ENCODE measurements at places on chromosomes 4 and X. TPM values are rescaled to one million over a fixed set of nuclear protein-coding genes. Genes with fewer than 3 reads are reported as not detected.

The STEEP1 gene
- 19.5 TPM for total RNA-seq

The ADAMTS3 gene
- total RNA-seq, result not detected

The ZMYM3 gene
- 21.6 TPM for total RNA-seq

The INTS6L gene
- 46.8 TPM for total RNA-seq

The C1QTNF7 gene
- total RNA-seq, result not detected

The TBC1D8B gene
- 0.58 TPM for total RNA-seq

The GAB1 gene
- 6.4 TPM for total RNA-seq

The KIF4A gene
- 0.21 TPM for total RNA-seq

DNA sequence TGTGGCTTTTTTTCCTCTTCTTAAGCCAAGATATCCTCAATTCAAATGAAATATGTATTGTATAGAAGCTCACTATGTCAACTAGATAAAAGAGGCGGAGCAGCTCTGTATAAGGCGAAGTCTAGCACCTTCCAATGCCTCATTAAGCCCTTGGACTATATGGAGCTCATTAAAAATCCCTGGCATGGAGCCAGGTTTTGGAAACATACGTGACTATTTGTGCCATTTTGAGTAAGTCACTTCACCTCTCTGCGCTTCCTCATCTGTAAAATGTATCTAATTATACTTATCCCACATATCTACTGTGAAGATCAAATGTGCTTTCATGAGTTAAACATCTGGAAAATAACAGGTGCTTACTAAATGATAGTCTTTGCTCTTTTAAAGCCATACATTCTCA is 57.2 kb downstream of the YIPF6 start:
- no peaks in the 10 kb centered on the region for H3K27me3 ChIP-seq
- no peak overlapping the region for H3K4me3 ChIP-seq
- H3K36me3 ChIP-seq, result no peaks in the 10 kb centered on the region
- H3K4me1 ChIP-seq, result no peaks in the 10 kb centered on the region
- H3K27ac ChIP-seq, result no peak overlapping the region
- no peak for DNase-seq

DNA sequence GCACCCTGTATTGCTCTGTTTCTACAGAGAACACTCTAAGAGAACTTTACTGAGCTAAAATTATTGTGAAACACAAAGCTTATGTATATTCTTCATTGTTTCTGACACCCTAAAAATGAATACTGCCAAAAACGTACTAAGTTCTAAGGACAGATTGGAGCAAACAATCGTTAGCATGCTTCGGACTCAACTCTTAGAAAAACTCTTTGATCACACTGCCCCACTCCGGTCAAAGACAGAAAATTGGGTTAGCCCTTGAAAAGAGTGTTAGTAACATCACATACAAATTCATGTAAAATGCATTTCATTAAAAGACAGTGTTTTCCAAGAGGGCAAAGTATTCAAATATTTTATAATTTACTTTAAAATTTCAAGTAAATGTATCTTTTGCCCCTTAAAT is 177.4 kb downstream of the DCHS2 start:
- H3K36me3 ChIP-seq, result no peaks in the 10 kb centered on the region
- peaks cover 5% of the 10 kb centered on the region for H3K27me3 ChIP-seq
- DNase-seq, result no peak
- H3K27ac ChIP-seq, result no peak overlapping the region
- no peak overlapping the region for H3K4me3 ChIP-seq
- H3K4me1 ChIP-seq, result no peaks in the 10 kb centered on the region

GRCh38 chr4:78667764-78668163 is 108.4 kb upstream of the BMP2K start:
- no peak overlapping the region for H3K4me3 ChIP-seq
- H3K27me3 ChIP-seq, result no peaks in the 10 kb centered on the region
- H3K27ac ChIP-seq, result no peak overlapping the region
- no peaks in the 10 kb centered on the region for H3K36me3 ChIP-seq
- no peak for DNase-seq
- H3K4me1 ChIP-seq, result no peaks in the 10 kb centered on the region

- no peak overlapping the region for H3K27ac ChIP-seq
- no peaks in the 10 kb centered on the region for H3K4me1 ChIP-seq
- no peak for DNase-seq
These were observed 7.6 kb upstream of the NKX1-1 start for GRCh38 chr4:1413687-1414479.

GRCh38 chr4:30903502-30904214 is 183.5 kb downstream of the PCDH7 start:
- no peak overlapping the region for H3K4me3 ChIP-seq
- H3K36me3 ChIP-seq, result no peaks in the 10 kb centered on the region
- H3K4me1 ChIP-seq, result no peaks in the 10 kb centered on the region
- H3K27me3 ChIP-seq, result no peaks in the 10 kb centered on the region
- no peak for DNase-seq

DNA sequence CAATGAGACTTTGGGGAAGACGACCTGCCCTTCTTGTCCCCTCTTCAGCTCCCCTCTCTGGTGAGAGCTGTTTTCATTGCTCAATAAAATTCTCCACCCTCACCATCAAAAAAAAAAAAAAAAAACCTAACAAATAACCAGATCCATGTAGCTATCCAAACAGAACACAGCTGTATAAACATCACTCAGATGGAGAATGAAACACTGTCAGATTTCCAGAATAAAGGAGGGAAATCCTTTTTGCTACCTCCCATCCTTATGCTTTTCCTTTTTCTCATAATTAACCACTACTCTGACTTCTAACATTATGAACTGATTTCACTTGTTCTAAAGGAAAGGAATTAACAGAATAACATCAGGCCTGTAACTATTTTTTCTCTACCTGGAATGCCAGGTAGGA is 155.6 kb downstream of the PPP4R3C start:
- no peak overlapping the region for H3K27ac ChIP-seq
- no peak for DNase-seq
- no peaks in the 10 kb centered on the region for H3K4me1 ChIP-seq
- H3K36me3 ChIP-seq, result no peaks in the 10 kb centered on the region
- no peaks in the 10 kb centered on the region for H3K27me3 ChIP-seq
- H3K4me3 ChIP-seq, result no peak overlapping the region

DNA sequence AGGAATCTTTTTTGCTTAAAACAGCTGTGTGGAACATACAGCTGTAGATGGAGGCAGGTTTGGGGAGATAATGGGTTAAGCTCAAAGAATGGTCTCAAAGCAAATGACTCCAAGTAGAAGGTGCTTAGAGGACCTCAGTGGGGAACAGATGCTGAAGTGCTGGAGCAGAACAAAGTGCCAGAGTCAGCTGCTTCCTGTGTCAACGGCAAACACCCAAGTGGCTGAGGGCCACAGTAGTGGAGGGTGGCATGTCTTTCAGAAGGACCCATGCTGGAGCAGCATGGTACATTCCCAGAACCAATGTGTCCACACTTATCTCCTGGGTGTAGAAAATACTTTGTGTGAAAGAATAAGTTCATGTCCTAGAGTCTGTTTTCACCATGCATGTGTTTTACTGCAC is 197.5 kb downstream of the CCNG2 start:
- H3K4me3 ChIP-seq, result no peak overlapping the region
- H3K27ac ChIP-seq, result no peak overlapping the region
- DNase-seq, result no peak
- no peaks in the 10 kb centered on the region for H3K36me3 ChIP-seq
- no peaks in the 10 kb centered on the region for H3K4me1 ChIP-seq

GRCh38 chr4:139791681-139792080 is 126.1 kb downstream of the MGST2 start:
- H3K27ac ChIP-seq, result no peak overlapping the region
- no peak for DNase-seq
- H3K36me3 ChIP-seq, result no peaks in the 10 kb centered on the region
- no peaks in the 10 kb centered on the region for H3K4me1 ChIP-seq

DNA sequence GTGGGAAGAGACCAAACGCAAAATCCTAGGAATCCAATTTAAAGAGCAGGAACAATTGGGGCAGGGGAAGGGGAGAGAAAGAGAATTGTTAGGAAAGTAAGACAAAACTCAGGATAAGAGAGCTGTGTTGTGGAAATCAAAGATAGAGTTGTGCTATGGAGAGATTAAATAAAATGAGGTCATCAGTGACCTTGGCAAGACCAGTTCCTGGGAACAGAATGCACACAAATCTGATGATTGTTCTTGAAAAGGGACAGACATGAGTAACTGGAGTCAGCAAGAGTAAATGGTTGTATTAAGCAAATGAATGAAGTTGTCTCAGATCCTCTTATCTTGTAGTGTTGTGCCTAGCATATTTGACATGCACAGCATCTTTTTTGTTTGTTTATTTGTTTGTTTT is 267.4 kb downstream of the IL1RAPL1 start:
- H3K36me3 ChIP-seq, result no peaks in the 10 kb centered on the region
- H3K27ac ChIP-seq, result no peak overlapping the region
- H3K27me3 ChIP-seq, result no peaks in the 10 kb centered on the region
- no peaks in the 10 kb centered on the region for H3K4me1 ChIP-seq

DNA sequence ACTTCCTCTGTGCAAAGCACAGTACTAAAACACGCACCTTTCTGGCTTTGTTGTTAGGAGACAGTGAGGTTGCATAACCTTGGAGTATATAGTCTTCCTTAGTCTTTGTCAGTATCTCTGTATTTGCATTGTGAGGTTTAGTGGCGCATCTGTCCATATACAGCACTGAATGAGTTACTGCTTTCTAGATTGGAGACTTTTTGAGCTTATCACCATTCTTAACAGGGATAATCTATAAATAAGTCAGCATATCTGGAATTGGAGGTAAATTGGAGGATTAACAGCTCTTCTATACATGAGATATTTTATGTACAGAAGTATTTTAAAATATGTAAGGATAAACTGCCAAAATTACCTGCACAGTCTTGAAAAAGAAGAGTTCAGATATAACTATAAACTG is 4.3 kb downstream of the FHDC1 start:
- no peaks in the 10 kb centered on the region for H3K4me1 ChIP-seq
- H3K36me3 ChIP-seq, result no peaks in the 10 kb centered on the region
- no peak overlapping the region for H3K27ac ChIP-seq
- no peak overlapping the region for H3K4me3 ChIP-seq
- no peak for DNase-seq

DNA sequence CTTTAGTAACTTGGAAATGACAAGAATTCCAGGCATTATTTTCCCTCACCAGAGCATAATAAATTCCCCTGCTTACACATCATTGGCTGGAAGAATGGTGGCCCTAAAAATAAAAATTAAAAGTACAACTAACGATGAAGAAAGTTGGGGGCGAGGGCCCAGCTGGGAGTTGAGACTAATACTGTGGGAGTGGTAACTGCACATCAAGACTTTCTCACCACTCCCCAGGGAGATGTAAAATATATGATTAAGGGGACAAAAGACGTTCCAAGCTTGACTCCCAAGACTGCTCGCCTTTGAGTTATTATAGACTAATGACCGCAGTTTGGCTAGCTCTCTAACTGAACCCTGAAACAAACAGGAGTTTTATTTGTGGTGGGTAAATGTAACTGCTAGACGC is 30.0 kb downstream of the SMIM31 start:
- no peaks in the 10 kb centered on the region for H3K27me3 ChIP-seq
- H3K4me1 ChIP-seq, result no peaks in the 10 kb centered on the region
- H3K4me3 ChIP-seq, result no peak overlapping the region
- H3K36me3 ChIP-seq, result no peaks in the 10 kb centered on the region
- DNase-seq, result no peak
- no peak overlapping the region for H3K27ac ChIP-seq

- H3K27ac ChIP-seq, result no peak overlapping the region
- no peaks in the 10 kb centered on the region for H3K27me3 ChIP-seq
- no peaks in the 10 kb centered on the region for H3K4me1 ChIP-seq
- no peak overlapping the region for H3K4me3 ChIP-seq
- no peaks in the 10 kb centered on the region for H3K36me3 ChIP-seq
These were observed 144.3 kb upstream of the CPEB2 start for GRCh38 chr4:14857981-14858380.

GRCh38 chrX:108362026-108362425 is 76.2 kb downstream of the COL4A6 start:
- no peak for DNase-seq
- no peaks in the 10 kb centered on the region for H3K27me3 ChIP-seq
- no peak overlapping the region for H3K4me3 ChIP-seq

- H3K4me1 ChIP-seq, result no peaks in the 10 kb centered on the region
- no peak overlapping the region for H3K4me3 ChIP-seq
- no peak overlapping the region for H3K27ac ChIP-seq
- DNase-seq, result no peak
- H3K36me3 ChIP-seq, result no peaks in the 10 kb centered on the region
These were observed 141.0 kb downstream of the MAB21L2 start for GRCh38 chr4:150722908-150723362.

- H3K4me3 ChIP-seq, result no peak overlapping the region
- no peak for DNase-seq
- no peaks in the 10 kb centered on the region for H3K36me3 ChIP-seq
- H3K27me3 ChIP-seq, result no peaks in the 10 kb centered on the region
These were observed 633.0 kb upstream of the FAM241A start for GRCh38 chr4:111512081-111512783.

GRCh38 chr4:153758136-153758535 is 1.7 kb downstream of the RNF175 start:
- H3K27me3 ChIP-seq, result no peaks in the 10 kb centered on the region
- no peak overlapping the region for H3K4me3 ChIP-seq
- H3K36me3 ChIP-seq, result no peaks in the 10 kb centered on the region
- no peaks in the 10 kb centered on the region for H3K4me1 ChIP-seq
- no peak overlapping the region for H3K27ac ChIP-seq

- no peaks in the 10 kb centered on the region for H3K4me1 ChIP-seq
- H3K36me3 ChIP-seq, result no peaks in the 10 kb centered on the region
These were observed 95.1 kb downstream of the IL15 start for GRCh38 chr4:141731481-141731880.

DNA sequence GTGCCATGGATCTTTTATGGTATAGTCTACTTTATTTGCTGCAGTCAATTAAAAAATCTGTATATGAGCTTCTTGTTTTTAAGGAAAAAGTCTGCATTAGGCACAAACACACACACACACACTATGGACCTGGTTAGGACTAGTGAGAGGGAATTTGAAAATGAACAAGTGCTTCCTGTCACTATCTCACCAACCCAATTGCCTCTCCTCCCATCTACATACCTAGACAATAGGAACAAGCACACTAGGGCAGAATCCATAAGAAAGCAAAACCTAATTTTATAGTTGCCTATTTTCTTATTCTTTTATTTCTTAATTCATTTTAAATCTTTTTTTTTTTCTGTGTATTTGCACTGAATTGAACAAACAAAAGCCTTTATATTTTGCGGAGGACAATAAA is 22.7 kb downstream of the PALLD start:
- H3K36me3 ChIP-seq, result no peaks in the 10 kb centered on the region
- H3K27ac ChIP-seq, result no peak overlapping the region
- no peak overlapping the region for H3K4me3 ChIP-seq
- H3K4me1 ChIP-seq, result no peaks in the 10 kb centered on the region

- H3K27ac ChIP-seq, result no peak overlapping the region
- DNase-seq, result no peak
- no peaks in the 10 kb centered on the region for H3K36me3 ChIP-seq
- no peaks in the 10 kb centered on the region for H3K27me3 ChIP-seq
These were observed 76.4 kb upstream of the F8A3 start for GRCh38 chrX:155534800-155535199.

GRCh38 chr4:180757927-180758326 is 1485.3 kb upstream of the TENM3 start:
- no peaks in the 10 kb centered on the region for H3K27me3 ChIP-seq
- no peak overlapping the region for H3K27ac ChIP-seq
- H3K4me3 ChIP-seq, result no peak overlapping the region
- no peaks in the 10 kb centered on the region for H3K36me3 ChIP-seq
- DNase-seq, result no peak
